ENCODE measurements at places on chromosomes 1 and 21. TPM values are rescaled to one million over a fixed set of nuclear protein-coding genes. Genes with fewer than 3 reads are reported as not detected.
A peak's percentile ranks its signal among the peaks of the same experiment; 100 is the strongest.

GRCh38 chr1:35361638-35362037 lies 93.1 kb downstream of the ZMYM4 start:
- DNase-seq = no peak

Gene HIVEP3
- total RNA-seq = 2.9 TPM

- DNase-seq = no peak
Measured at GRCh38 chr21:40647706-40648105, 199.3 kb downstream of the DSCAM start.

Gene EDARADD
- 0.26 TPM for total RNA-seq

GRCh38 chr1:34060901-34061415 lies 104.1 kb downstream of the CSMD2 start:
- DNase-seq = peak; percentile 74

DNA sequence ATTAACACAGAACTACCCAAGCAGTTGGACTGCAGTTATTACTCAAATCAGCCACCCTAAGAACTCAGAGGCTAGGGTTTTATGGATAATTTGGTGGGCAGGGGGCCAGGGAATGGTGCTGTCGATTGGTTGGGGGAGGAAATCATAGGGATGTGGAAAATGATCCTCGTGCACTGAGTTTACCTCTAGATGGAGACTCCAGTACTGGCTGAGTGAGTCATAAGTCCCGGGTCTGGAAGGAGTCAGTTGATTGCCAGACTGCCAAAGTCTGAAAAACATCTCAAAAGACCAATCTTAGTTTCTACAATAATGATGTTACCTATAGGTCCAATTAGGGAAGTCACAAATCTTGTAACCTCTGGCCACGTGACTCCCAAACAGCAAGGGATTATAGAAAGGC lies 257.5 kb upstream of the PRMT6 start:
- no peak for DNase-seq
